Stimulated activated naive CD8-positive, alpha-beta T cell treated with anti-CD3 and anti-CD28 coated beads, Interleukin-15, Interleukin-2, amounts not matched to agents 100 U/mL and 50 U/mL, for 24 hours (primary cell): ENCODE measurements at places on chromosomes 13 and 19.
A peak's percentile ranks its signal among the peaks of the same experiment; 100 is the strongest.

DNA sequence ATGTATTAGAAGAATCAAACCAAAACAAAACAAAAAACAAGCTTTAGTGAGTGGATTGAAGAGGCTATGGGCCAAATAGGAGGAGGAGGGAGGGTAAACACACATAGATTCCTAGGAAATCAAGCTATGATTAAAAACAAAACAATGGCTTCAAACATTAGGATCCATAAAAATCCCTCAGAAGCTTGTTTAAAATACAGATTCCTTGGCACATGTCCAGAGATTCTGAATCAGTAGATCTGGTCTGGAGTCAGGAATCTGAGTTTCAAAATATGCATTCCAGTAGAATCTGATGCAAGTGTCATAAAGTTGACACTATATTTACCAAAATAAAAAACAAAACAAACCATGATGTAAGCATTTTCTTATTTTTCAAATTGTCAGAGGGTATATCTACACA, 692.8 kb upstream of the SGCG start:
- DNase-seq = no peak

GRCh38 chr19:17522988-17523872, 11.8 kb downstream of the PGLS start:
- DNase-seq = peak; percentile 78

- no peak for DNase-seq
Observed at GRCh38 chr13:34340534-34340933, 522.6 kb downstream of the RFC3 start.

- DNase-seq = peak; percentile 75
Observed at GRCh38 chr19:55080121-55080967, 4.7 kb downstream of the EPS8L1 start.

- no peak for DNase-seq
Observed at GRCh38 chr19:15255359-15255990, 23.2 kb upstream of the EPHX3 start.

GRCh38 chr19:57314146-57314545, 6.1 kb upstream of the ZNF543 start:
- no peak for DNase-seq

- no peak for DNase-seq
Observed at GRCh38 chr19:17242431-17243208, 3.1 kb downstream of the NR2F6 start.

DNA sequence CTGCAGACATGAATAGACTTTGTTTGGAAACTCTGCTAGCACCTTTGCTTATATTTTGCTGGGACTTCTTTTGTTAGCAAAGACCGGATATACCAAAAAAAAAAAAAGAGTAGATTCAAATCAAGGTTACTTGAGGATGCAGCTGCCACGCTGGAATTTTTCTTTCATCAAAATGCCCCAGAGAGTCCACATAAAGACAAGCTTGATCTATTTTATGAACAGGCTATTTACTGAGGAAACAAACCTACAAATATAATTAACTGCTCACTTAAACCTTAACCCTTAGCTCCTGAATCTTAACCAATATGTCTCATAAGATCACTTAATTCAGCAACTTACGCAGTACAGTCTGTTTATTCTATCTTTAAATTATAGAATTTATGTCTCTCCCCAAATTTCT, 27.1 kb upstream of the DOCK9 start:
- no peak for DNase-seq

- peak; percentile 13 for DNase-seq
Observed at GRCh38 chr19:3852614-3853254, 16.1 kb downstream of the ZFR2 start.

DNA sequence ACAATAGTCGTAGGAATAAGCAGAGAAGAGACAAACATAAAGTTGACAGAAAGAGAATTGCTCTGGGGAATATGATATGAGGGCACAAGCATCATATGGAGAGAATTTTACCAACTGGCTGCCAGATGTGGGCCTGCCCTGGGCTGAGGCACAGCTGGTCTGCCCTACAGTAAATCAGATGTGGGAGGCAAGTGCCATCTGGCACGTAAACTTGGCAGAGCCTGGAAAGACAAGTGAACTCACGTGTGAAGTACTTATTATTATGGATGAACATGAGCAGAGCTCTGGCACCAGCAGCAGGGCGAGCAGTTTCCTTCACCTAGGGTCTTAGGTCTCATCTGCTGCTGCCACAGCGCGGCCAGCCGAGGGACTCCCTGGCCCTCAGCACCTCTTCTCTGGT, 20.6 kb downstream of the PCDH8 start:
- no peak for DNase-seq

DNA sequence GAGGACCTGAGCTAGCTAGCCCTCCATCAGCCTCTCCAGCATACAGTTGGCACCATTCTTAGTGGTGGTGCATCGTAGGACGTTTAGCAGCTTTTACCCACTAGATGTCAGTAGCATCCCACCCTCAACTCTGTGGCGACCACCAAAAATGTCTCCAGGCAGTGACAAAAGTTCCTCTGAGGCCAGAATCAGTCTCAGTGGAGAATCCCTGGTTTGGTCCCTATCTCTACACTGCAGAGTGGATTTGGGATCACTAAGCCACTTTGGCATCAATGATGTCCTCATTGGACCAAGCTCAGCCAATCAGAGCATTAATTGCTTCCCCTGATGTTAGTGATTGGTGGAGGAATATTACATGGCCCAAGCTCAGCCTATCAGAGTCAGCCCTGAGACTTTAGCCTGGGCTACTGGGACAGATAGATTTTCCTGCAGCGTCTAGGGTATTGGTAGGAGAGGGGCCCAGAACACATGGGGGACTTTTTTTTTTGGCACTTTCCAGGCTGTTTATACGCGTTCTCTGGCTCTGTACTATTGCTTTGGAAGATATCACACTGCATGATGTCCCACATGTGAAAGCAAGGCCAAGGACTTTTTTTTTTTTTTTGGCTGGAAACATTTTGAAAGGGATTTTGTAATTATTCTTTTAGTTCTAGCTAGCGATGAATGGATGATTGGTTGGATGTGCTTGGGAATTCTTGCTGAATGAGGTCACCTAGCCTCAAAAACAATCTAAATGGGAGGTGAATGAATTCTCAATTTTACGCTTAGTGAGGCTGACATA, 7.0 kb downstream of the TMEM221 start:
- DNase-seq = no peak

- no peak for DNase-seq
Observed at GRCh38 chr13:50589651-50590054, 253.8 kb downstream of the DLEU7 start.

- DNase-seq = no peak
Observed at GRCh38 chr13:73938372-73939070, 195.7 kb downstream of the KLF12 start.

DNA sequence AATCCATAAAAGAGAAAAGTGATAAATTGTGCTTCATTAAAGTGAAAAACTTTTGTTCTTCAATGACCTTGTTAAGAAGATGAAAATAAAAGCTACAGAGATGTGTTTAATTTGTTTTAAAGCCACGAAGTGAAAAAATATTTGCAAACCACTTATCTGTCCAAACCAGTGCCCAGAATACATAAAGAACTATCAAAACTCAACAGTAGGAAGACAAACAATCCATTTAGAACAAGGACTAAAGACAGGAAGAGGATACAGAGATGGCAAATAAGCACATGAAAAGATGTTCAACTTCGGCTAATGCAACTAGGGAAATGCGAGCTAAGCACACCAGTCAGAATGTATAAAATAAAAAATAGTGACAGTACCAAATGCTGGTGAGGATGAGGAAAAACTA, 15.0 kb downstream of the GJB6 start:
- no peak for DNase-seq

DNA sequence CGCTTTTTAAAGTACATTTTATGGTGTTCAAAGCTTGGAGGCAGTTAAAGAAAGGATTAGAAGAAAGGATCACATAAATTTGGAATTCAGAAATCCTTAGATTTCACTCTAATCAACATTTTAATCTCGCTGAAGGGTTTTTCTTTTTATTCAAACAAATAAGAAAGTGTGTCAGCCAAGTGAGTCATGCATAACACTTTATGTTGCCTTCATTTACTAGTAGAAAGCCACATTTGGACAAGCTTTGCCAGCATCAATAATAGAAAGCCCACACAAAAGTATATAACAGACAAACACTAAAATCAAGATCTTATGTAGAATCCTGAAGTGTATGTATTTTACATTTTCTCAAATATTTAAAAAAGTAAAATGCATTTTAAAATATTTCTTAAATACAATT, 154.9 kb upstream of the TRPC4 start:
- no peak for DNase-seq

- DNase-seq = no peak
Observed at GRCh38 chr13:21342699-21343442, 116.2 kb downstream of the ZDHHC20 start.

DNA sequence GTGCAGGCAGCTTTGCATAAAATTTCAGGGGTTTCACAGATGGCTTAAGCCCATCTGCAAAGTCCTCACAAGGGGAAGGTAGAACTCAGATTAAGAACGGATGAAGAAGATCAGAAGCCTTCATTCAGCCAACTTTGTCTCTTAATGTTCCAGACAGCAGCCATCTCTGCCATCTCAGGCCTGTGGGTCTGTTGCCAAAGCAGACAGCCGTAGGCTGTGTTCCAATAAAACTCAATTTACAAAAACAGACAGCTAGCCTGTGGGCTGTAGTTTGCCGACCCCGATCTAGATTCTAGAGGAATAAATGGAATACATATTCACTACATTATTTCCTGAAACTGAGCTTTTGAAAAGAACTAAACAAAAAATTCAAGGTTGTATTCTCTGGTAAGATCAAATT, 3.8 kb downstream of the DCUN1D2 start:
- no peak for DNase-seq

DNA sequence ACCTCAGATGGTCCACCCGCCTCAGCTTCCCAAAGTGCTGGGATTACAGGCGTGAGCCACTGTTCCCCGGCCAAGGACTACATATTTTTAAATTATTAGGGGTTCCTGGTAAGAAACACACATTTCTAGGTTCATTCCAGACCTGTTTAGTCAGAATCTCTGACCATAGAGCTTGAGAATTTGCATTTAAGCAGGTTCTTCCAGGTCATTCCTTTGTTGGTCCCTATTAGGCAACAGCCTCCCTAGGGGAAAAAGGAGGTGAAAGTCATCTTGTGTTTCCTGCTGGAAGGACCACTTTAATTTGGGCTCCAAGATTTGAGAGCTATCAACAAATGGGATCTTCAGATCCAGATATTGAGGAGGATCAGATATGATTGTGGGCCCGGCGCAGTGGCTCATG, 16.3 kb downstream of the S1PR2 start:
- DNase-seq = no peak

- peak; percentile 89 for DNase-seq
Observed at GRCh38 chr19:3036119-3036976, 7.3 kb upstream of the TLE2 start.

- DNase-seq = no peak
Observed at GRCh38 chr19:50341091-50341564, 12.0 kb upstream of the KCNC3 start.

- no peak for DNase-seq
Observed at GRCh38 chr13:83008212-83008929, 873.9 kb downstream of the SLITRK1 start.

DNA sequence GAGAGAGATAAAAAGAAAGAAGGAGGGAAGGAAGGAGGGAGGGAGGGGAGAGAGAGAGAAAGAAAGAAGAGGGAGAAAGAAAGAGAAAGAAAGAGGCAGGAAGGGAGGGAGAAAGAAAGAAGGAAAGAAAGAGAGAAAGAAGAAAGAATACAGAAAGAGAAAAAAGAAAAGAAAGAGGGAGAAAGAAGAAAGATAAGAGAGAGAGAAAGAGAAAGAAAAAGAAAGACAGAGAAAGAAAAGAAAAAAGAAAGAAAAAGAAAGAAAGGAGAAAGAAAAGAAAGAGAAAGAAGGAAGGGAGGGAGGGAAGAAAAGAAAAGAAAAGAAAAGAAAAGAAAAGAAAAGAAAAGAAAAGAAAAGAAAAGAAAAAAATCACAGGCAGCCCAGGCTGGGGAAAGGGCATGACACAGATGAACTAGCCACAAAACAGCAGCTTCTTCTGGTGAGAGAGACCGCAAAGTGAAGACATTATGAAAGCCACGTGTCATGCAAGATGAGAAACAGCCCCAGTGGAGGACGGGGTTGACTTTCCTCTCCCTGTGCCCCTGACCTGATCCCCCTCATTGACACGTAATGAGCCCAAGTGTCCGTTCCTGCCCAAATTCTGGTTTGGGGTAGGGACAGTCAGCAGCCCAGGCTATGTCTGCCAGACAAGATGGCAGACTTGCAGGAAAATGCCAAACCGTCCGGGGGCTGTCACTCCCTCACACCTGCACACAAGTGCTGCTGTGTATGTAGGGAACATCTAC, 102.1 kb downstream of the INSR start:
- DNase-seq = peak; percentile 41

DNA sequence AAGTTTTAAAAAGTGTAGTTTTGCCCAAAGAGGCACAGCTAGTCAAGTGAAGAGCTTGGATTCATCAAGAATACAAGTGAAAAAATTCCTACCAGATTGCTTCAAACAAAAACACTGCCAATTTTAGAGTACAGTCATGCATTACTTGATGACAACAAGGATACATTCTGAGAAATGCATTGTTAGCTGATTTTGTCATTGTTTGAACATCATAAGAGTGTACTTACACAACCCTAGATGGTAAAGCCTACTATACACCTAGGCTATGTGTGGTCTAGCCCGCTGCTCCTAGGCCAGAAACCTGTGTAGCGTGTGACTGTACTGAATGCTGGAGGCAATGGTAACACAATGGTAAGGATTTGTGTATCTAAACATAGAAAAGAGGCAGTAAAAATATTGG, 41.1 kb downstream of the TMTC4 start:
- DNase-seq = no peak

GRCh38 chr19:38373907-38374331, 452 bp upstream of the PSMD8 start:
- no peak for DNase-seq

GRCh38 chr19:35966771-35967170, 28.2 kb upstream of the SDHAF1 start:
- no peak for DNase-seq

GRCh38 chr19:14370169-14370939, 10.9 kb upstream of the ADGRE5 start:
- peak; percentile 65 for DNase-seq

GRCh38 chr19:38736413-38737280, 7.6 kb downstream of the CAPN12 start:
- DNase-seq = peak; percentile 82

GRCh38 chr13:25143706-25144105, 28.4 kb downstream of the AMER2 start:
- DNase-seq = no peak

- DNase-seq = no peak
Observed at GRCh38 chr13:111949311-111949710, 117.6 kb upstream of the SOX1 start.

DNA sequence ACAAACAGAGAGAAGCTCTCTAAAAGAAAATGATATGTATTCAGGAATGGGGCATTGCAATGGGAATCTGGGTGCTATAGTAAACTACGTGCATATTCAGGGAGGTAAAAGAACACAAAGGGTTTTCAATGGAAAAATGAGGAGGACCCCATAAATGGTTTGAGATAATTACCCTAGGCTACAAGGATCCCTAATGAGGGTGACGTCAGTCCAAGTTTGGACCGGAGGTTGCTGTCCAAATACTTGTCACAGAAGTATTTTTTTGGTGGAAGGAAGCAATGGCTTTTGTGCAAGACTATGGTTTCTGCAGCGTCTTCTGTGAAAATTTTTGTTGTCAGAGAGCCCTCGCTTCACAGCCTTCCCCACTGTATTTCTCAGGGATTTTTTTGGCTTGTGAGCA, 995 bp upstream of the CEACAM18 start:
- DNase-seq = no peak

- no peak for DNase-seq
Observed at GRCh38 chr13:100102042-100102441, 13.1 kb downstream of the PCCA start.

GRCh38 chr13:26880735-26881134, 120.1 kb upstream of the GPR12 start:
- no peak for DNase-seq
